ENCODE measurements at places on chromosomes 3 and 15. TPM values are rescaled to one million over a fixed set of nuclear protein-coding genes. Genes with fewer than 3 reads are reported as not detected.

The C3orf85 gene
- not detected for total RNA-seq

The AADACL2 gene
- not detected for total RNA-seq

The ISY1 gene
- 24.9 TPM for total RNA-seq

The DUOX2 gene
- total RNA-seq = 29.3 TPM

The NRROS gene
- 0.40 TPM for total RNA-seq

GRCh38 chr15:90234096-90234988, at the start of gene GDPGP1:
Gene GDPGP1 (plus strand): TSS chr15:90234209. CDS start chr15:90240909, 6,700 bp downstream.
- no peak for ATAC-seq

DNA sequence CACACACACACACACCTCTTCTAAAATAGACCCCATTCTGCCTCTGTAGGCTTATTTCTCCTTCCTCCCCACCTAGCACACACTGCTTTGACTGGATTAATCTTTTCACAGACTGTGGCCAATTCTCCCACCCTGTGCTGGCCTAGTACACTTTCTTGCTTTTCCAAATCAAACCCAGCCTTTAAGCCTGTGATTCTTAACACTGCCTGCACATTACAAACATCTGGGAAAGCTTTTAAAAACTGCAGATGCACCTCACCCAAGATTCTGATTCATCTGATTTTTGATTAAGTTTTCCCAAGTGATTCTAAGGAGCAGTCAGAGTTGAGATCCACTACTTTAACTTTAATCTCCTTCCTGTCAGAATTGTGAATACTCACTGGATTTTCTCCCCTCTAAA, 12.8 kb downstream of the CSNK1G1 start:
- ATAC-seq = no peak

- ATAC-seq = no peak
Measured at GRCh38 chr3:120649830-120650233, 32.2 kb downstream of the HGD start.

DNA sequence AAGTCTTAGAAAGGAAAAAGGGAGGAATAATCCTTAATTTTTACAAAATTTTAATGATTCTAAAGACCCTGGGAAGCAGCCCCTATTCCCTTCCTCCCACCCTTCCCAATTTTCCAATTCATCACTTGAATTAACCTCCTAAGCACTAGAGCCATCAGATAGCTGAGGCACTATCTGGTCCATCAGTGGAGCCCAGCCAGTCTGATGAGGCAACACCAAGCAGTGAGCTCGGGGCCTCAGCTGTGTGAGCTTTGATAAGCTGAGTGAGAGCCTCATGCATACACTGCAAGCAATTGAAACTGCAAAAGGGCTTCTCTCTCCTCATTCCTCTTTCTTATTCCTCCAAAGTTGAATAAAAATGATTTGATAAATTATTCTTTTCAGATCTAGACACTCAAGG, 31.9 kb downstream of the TUSC7 start:
- ATAC-seq = no peak

DNA sequence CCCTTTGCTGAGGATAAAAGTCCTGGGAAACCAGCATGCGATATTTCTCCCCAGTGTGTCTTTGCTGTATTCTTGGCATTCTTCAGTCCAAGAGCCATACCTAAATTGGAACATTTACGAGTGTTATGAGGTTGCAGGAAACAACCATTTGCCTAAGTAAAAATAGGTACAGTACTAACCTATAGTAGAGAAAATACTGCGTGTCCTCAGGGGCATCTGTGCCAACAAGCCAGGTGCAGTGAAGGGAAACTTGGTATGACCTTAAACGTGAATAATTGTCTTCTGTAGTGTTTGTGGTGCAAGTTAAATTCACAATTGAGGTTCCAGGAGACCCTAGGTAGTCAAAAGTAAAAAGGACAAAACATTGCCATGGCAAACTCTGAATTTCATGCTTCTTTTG, 12.2 kb downstream of the IL5RA start:
- ATAC-seq = no peak

- ATAC-seq = no peak
Measured at GRCh38 chr3:114816052-114816451, 331.0 kb downstream of the ZBTB20 start.

- no peak for ATAC-seq
Measured at GRCh38 chr3:30167541-30168011, 438.8 kb upstream of the TGFBR2 start.

DNA sequence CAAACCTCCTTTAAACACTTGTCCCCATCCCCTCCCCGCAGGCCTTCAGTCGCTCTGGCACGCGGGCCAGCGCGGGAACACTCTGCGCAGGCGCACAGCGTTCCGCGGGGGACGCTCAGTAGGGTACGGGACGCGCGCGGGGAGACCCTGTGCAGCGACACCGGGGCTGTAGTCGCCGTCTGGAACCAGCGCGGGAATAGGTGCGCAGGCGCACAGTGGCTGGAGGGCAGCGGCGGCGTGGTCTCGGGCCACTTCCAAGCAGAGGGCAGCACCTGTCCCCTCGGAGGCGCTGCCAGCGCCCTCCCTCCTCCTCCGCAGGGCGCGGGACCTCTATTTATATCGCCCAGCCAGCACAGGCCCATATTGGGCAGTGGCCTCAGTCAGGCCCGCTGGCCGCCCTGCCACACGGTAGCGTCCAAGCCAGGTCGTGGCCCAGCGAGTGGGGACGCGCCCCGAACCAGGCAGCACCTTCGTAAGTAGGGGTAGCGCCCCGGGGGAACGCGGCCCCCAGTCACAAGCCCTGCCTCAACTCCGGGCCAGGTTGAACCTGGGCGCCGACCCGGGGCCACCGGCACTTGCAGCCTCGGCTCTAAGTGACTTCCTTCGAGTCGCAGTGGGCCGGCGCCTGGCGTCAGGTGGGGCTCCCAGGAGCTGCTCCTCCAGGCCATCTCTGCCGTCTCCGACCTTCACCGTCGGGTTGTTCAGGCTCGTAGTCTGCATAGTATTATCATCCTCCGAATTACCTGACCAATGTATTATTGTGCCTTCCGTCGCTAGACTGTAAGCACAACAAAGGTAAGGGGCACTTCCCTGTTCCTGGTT, at the start of gene KBTBD12:
Gene KBTBD12, plus strand, starts transcription at position 118 of the 822 bp plus-strand sequence. CDS start 7,830 bp downstream, outside the sequence.
- no peak for ATAC-seq

DNA sequence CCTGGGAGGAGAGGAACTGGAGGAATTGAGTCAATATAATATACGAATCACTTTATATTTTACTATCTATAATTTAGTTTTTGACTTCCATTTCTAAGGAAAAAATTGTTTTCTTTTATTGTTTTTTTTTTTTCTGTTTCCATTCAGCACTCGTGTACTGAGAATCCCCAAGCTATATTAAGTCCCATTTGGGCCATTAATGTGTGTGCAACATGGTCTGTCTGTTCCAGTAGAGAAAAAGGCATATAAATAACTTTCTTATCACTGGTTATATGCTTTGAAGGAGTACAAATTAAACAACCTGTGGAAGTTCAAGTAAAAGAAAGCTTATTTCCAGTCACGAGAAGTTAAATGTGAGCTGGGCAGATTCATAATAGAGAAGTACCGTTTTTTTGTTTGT, 498.9 kb upstream of the TPRG1 start:
- ATAC-seq = no peak

DNA sequence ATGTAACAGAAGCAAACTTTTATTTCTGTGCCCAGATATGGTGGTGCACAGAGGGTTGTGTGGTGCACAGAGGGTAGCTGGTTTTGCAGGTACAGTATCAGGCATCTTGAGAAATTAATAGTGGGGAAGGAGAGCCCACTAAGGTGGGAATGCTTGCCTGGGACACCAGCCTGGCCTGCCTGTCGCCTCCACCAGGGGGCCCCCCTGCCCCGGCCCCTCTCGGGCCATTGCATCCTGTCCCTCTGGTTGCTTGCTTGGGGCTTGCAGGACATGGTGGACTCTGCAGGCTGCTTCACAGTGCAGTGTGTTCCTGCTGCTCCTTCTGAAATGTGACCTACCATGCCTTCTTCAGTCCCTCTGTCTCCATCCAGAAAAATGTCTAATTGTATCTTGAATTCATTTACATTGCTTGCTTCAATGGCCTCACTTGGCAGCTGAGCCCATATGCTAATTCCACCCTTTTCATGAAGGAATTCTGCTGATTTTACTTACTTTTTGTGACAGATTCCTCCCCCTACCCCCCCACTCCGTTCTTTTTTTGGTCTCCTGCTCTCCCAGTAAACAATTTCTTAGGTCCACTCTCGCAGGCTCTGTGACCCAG, 73.6 kb downstream of the EEFSEC start:
- peak; percentile 35 for ATAC-seq

DNA sequence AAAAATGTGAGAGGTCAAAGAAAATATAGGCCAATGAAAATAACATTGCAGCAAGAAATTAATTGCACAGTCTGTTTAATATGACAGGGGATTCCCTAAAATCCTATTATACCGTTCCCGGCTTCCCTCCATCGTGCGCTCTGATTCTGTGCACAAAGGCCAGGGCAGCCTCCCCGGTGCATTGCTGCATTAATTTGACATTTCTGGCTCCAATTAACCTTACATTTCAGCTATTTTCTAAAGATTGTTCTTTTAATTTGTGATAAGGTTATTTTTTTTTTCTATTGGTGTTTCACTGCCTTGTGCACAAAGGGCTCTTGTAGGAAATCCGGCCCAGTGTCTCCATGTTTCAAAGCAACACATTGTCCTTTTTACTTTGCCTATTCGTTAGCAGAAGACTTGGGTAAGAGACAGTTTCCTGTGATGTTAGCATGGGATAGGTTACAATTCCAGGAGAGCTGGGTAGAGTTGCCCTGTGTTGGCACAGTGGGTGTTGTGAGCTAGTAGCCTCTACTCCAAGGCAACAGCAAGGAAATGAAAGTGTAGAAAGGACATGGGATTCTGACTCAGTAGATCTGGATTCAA, 257.3 kb upstream of the IGF1R start:
- ATAC-seq = no peak

GRCh38 chr3:68373727-68374126, 558.6 kb downstream of the TAFA4 start:
- no peak for ATAC-seq
